ENCODE measurements at places on chromosomes 2 and 18.

GRCh38 chr18:6734726-6735430, 5.4 kb downstream of the ARHGAP28 start:
- DNase-seq = no peak

DNA sequence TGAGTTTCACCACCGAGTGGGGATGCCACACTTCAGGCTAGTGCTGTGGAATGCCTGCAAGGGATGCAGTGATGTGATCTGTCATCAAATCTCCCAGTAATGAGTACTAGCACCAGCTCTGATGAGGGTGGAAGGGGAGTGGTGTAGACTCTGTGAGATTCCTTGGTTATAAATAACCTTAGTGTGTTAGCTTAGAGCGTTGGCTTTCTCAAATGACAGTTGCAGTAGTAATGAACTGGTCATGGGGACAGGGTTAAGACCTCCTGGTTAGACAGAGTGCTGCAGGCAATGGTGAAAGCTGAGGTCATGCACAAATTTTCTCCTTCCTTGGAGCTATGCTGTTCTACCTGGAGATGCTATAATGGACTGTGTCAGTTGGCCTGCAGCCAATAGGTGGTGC, 1063.4 kb upstream of the CRIM1 start:
- peak; percentile 62 for DNase-seq

- no peak for DNase-seq
Observed at GRCh38 chr2:151197184-151198108, 64.2 kb downstream of the RBM43 start.

DNA sequence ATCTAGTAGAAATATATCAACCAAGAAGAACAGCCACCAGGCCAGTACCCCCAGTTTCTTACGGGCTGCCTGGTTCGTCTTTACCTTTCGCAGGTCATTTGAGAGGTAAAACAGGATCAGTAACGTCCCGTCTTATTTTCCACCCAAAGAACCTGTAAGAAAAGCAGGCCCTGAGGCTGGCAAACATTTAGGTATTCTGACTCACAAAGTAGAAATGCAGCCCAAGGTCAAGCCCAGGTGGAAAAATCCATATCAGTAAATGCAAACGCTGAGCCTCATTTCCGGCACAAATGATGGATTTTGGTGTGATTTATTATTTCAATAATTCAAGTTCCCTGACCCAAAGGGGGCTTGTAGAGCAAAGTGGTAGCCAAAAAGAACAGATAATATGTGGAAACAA, 171.2 kb downstream of the ZNF516 start:
- DNase-seq = no peak

GRCh38 chr18:13649397-13650390, 76.7 kb downstream of the FAM210A start:
- DNase-seq = no peak
